ENCODE measurements at places on chromosomes 12 and 14.

- DNase-seq: no peak
Measured at GRCh38 chr12:128109236-128109635, 157.7 kb upstream of the TMEM132C start.

DNA sequence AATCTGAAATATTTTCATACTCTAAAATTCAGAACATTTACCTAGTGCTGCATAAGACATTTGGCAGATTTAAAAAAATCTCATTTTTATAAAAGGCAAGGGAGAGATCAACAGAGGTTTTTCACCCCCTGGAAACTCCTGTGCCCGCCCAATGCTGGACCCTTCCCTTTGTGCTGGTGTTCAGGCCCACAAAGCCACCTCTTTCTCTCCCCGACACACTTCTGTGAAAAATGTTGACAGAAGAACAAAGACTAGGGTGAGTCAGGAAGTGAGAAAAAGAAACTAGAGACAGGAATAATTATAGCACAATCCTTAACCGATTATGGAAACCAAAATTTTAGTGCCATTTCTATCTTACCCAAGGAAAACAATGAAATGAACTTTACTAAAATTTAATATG, 197.7 kb upstream of the STXBP6 start:
- DNase-seq: no peak

DNA sequence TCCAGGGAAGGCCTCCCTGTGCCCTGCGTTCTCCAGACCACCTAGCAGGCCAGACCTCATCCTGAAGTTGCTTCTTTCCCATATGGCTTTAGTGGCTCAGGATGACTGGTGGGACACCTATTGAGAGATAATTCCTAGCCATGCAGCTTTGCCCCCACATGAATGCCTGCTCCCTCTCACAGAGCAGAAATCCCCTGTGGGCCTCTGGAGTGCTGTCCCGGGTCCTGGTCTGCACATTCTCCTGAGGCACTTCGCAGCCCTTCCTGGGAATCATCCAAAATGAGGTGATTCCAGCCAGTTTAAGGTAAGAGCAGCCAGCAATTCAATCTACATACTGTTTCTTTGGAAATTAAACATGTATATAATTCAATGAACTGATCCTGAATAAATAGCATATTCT, 135.9 kb downstream of the GPR65 start:
- no peak for DNase-seq

GRCh38 chr12:992647-993046, 1.6 kb downstream of the ERC1 start:
- peak; percentile 11 for DNase-seq

DNA sequence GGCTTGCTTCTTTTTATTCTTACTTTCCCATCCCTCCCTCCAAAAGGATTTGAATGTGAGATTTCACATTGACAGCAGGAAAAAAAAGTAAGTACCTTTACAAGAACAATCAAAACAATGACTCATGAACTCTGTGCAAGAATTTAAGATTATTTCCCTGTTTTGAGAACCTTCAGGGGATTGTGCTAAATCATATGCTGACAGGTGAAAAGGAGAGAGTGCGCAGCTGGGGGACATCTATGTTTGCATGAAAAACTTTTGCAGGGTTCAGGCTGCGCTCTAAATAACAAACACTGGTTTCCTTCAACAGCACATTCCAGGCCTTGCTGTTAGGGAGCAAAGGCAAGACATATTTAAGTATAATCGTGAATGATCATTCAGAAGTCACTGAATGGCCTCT, 27.3 kb downstream of the RERG start:
- peak; percentile 38 for DNase-seq

GRCh38 chr14:74843653-74844052, 32.3 kb downstream of the PROX2 start:
- DNase-seq: peak; percentile 75

- DNase-seq: peak; percentile 73
Measured at GRCh38 chr14:104563742-104564615, 15.6 kb upstream of the C14orf180 start.

- no peak for DNase-seq
Measured at GRCh38 chr12:124035163-124035562, 62.1 kb downstream of the ZNF664 start.

DNA sequence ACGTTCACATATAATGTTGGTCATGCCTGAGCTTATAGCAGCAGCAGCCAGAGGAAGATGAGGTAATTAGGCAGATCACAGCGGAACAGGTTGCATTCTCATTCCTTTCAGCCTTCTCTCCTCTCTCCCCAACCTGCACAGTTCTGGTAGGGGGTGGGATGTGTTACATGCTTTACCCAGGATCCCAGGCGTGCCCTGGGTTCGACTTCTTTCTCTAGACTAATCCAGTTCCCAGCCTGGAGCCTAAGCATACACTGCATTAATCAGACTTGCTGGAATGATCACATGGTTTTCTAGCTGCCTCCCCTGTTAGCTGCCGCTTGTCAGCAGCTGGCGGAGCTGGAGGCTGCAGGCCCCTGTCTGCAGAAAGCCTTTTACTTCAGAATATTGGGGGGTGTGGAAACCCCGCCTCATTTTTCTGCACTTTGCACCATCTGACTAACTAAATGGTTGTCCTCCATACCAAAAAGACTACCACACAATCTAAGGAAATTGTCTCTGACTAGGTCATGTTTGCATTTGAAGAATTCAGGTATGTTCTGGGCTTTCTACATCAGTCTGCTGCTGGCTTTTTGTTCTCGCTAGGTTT, 46.0 kb upstream of the EVL start:
- DNase-seq: peak; percentile 59
